ENCODE measurements at places on chromosomes 13 and 19.

DNA sequence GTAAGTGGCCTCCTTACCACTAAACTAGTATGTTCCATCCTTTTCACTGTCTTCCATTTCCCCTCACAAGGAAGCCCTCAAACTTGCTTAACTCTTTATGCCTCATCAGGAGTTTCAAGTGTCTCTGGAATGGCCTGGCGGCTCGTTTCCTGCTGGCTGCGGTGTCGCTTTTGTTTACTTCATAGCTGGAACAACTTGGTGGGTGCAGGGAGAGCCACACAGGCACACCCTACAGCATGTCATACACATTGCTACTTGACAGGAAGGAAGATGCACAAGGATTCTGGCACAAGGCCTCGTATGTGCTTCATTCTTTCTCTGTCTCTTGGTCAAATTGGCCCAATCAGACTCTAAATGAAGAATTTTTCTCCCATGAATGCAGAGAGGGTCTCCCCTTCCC, 488.3 kb downstream of the FOXO1 start:
- no peak for DNase-seq

GRCh38 chr19:5988517-5989387, 10.8 kb upstream of the RANBP3 start:
- DNase-seq = peak; percentile 44

GRCh38 chr13:24081387-24081786, 79.1 kb upstream of the SPATA13 start:
- no peak for DNase-seq

- no peak for DNase-seq
Observed at GRCh38 chr19:40264314-40265054, 20.7 kb downstream of the AKT2 start.

DNA sequence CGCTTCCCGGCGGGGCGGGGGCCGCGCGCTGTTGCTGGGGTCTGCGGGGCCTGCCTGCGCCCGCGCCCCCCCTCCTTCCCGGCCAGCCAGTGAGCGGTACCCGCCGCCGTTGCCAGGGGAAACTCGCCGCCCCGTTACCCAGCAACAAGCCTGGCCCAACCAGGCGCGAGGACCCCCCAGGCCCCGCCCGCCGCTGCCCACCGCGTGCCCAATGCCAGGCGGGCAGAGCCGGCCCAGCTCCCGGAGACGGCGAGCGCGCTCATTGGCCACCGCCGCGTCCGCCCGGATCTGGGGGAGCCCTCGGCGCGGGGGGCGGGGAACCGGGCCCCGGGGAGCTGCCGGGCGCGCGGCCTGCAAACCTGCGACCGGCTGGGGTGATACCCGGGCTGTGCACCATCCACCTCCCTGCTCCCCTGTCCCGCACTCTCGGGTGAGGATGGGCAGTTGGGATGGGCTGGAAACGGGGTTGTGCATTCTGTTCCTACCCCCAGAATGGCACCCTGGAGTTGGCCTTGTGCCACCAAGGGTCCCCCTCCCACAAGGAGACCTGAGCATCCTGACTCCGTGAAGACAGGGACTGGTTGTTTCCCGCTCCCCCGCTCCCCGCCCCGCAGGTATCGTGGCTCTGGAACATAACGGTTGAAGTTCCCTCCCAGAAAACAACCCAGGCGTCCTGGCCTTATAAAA, 8.8 kb upstream of the BBC3 start:
- DNase-seq = peak; percentile 36

GRCh38 chr13:87259479-87260083, 411.6 kb upstream of the SLITRK5 start:
- DNase-seq = no peak

- DNase-seq = no peak
Observed at GRCh38 chr19:50500753-50501151, 10.2 kb downstream of the JOSD2 start.

DNA sequence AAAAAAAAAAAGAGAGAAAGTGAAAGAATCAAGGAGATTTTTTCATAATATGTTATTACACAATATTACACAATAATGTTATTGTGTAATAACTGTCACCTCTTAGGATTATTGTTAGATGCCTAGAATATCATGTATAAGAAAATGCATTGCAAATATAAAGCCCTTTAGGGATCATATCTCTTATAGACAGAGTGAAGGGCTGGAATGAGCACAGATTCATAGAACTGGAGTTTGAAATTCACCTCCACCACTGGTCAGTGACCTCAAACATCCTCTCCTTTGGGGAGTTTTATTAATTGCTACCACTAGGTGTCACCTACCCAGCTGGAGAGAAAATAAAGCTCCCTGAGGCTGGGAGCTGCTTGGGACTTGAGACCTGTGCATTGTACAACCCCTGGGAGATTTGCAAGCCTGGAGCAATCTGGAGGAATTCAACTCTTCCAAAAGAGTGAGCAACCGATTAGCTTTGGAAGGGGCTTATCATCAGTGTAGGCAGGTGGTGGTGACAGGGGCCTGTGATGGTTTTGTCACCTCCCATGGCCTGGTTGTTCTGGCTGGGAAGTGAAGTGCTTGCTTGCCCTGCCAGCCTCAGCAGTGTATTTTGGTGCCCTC, 30.3 kb upstream of the FRY start:
- DNase-seq = no peak

DNA sequence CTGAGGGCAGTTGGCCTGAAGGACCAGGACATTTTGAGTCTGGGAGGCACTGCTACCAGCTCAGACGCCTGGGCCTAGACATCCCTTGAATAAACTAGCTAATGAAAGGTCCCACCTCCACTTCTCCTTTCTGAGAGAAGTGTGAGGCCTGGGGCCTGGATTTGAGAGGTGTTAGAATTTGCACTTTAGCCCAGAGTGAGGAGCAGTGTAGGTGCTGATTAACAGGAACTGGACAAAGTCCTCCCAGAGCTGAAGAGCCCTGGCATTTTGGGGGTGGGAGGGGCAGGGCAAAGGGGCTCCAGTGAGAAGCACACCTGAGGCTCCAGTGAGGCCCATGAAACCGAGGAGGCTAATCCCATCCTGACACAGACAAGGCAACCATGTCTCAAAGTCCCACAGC, 15.2 kb upstream of the SLC1A5 start:
- no peak for DNase-seq

- DNase-seq = no peak
Observed at GRCh38 chr13:73631411-73631810, 502.8 kb downstream of the KLF12 start.

DNA sequence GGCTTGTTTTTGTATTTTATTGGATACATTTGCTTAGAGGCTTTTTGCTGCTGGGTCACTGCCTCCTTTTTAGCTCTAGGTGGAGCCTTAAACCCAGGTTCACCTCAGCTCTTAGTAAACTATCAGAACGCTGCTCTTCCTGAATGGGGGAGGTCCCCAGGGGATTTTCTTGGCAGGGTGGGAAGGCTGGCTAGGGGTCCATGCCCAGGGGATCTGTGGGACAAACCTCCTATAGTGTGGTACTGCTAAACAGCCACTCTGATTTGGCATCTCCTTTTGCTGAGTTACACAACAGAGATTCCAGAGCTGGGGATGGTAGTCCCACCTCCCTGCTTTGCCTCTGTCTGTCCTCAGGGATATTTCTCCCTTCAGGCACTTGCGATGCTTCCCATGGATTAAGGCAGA, 204.9 kb downstream of the ZIC5 start:
- DNase-seq = no peak

- no peak for DNase-seq
Observed at GRCh38 chr13:21719463-21719862, 48.6 kb downstream of the FGF9 start.

DNA sequence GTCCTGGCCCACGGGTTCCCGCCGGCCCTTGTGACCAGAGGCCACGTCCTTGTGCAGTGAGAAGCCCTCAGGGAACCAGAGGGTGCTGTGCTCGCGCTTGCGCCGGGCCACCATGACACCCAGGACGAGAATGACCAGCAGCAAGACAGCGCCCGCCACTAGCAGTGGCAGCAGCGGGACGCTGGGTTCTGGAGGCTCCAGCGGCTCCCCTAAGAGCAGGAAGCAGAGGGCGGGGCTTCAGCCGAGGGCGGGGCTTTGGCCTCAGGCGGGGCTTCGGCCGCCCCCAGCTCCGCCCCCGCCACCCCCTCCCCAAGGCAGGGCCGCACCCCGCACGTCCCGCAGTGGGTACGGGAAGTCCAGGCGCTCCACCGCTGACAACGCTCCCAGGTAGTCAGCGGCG, 30.4 kb downstream of the NOTCH3 start:
- DNase-seq = no peak

- no peak for DNase-seq
Observed at GRCh38 chr19:23817519-23817918, 58.8 kb upstream of the ZNF681 start.

GRCh38 chr19:43910884-43911283, 24.2 kb downstream of the ZNF45 start:
- no peak for DNase-seq

DNA sequence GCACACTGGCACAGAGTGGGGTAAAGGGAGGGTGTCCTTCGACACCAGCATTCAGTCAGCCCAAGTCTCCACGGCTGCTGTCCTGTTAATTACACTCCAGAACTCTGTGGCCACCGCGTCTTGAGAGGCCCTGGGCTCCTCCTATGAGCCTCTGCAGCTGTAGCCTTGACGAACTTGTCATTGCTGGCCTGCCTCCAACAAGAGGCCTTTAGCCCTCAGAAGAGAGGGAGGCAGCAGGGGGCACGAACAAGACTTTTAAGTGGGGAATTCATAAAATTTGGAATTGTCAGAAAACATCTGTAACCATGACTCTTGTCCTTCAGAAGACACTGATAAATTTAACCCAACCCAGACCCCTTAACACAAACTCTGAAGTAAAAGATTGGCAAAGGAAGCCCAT, 241.9 kb downstream of the UQCRFS1 start:
- DNase-seq = no peak

DNA sequence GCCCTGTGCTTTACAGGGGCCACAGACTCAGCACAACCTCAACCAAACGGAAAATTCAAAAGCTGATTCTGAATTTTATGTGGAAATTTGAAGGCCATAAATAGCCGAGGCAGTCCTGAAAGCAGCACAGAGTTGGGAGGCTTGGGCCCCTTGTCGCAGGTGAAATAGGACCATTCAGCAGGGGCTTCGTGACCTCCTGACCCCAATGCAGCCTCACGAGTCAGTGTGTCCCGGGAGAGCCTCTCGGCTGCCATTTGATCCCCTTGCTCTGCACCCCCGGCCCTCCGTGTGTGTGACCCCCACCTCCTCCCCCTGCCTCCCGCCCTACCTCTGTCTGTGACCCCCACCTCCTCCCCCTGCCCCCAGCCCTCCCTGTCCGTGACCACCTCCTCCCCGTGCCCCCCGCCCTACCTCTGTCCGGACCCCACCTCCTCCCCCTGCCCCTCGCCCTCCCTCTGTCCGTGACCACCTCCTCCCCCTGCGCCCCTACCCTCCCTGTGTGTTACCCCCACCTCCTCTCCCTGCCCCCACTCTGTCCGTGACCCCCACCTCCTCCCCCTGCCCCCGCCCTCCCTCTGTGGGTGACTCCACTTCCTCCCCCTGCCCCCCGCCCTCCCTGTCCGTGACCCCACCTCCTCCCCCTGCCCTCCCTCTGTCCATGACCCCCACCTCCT, 41.7 kb upstream of the TFDP1 start:
- DNase-seq = no peak

DNA sequence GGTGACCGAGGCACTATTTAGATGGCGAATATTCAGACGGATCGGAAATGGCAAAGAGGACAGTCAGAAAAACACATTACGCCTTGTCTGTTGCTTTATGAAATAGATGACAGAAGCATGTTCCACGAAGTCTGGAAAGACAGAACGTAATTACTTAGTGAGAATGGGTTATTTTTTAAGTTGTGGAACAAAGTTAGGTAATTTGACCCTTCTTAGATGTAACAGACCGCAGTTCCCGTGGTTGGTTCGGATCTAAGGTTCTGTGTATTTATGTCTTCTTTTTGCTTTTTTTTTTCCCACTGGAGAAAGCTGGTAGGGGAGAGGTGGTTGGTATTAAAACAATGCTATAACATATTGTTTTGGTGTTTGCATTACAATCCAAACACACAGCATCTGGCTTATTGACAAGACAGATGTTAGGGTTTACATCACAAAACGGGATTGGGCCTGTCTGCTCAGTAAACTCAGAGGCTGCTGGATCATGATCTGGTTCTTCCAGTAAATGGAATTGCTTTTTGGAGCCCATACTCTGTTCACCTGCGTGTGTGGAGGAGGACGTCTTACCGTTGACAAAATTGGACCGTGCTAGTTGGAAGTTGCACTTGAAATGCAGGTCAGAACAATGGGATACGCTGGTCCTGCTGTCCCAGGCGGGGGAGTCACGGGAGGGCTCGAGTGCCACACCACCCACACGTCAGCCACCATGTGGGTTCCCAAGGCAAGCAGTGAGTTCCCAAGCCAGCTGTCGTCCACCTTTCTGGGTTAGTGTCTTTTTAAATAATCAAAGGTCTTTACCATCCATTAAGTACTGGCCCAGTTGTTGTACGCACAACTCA, 13.8 kb downstream of the ATP11A start:
- DNase-seq = no peak

- DNase-seq = no peak
Observed at GRCh38 chr13:49495783-49496762, at the start of gene PHF11. Gene PHF11 (plus strand): TSS chr13:49495953. CDS start chr13:49496002, 49 bp downstream.

GRCh38 chr13:51608857-51609406, 24.7 kb downstream of the WDFY2 start:
- DNase-seq = no peak

GRCh38 chr13:79678100-79678499, 197.1 kb downstream of the NDFIP2 start:
- no peak for DNase-seq

- DNase-seq = no peak
Observed at GRCh38 chr13:20350819-20351218, 118.7 kb upstream of the GJB6 start.

DNA sequence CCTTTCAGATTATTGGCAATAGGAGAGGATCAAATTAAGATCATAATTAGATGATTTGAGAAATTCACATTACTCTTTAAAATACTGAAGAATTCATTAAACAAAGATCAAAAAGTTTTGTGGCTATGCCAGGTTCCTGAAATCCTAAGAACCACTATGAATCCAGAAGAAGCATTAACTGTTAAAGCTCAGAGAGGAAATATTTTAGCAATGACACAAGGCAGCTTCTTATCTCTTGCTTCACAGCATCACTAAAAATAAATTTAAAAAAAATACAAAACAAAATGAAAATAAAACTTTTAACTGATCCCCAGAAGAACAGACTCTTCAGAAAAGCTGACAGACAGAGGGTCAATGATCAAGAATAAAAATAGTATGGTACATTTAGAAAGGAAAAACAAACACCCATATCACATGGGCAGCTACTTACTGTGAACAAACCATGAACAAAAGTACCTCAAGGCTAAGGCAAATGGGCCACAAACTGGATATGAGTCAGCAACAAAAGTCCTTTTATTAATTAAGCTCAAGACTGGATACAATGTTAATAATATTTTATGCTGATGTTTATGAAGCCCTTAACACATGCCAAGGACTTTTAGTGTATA, 19.6 kb downstream of the RNF6 start:
- peak; percentile 1 for DNase-seq

DNA sequence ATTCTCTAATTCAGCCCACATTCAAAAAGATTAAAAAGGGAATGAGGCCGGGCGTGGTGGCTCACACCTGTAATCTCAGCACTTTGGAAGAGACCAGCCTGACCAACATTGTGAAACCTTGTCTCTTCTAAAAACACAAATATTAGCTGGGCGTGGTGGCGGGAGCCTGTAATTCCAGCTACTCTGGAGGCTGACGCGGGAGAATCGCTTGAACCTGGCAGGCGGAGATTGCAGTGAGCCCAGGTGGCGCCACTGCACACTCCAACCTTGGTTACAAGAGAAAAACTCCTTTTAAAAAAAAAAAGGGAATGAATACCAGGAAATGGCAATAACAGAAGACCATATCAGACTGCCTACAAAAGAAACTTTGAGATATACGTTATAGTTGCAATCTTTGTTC, 1244.5 kb downstream of the PCDH9 start:
- no peak for DNase-seq
